ENCODE measurements at places on chromosomes 1 and 21.

DNA sequence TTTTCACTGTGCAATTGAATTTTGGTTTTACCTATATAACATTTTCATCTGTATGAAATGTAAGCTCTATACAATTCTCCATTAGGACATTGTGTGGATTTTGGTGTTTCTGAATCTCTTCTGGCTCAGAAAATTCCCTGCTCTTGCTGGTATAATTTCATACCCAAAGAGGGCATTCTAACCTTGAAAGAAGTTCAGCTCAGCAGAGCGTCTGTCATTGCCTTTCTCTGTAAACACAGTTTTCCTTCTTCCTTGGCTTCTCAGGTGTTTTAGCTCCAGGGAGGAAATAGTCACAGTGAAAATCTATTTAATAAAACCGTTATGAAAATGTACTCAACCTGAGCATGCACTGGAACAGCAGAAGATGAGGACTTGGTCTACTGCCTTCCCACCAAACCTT is 16.0 kb downstream of the DISC1 start:
- DNase-seq = no peak

DNA sequence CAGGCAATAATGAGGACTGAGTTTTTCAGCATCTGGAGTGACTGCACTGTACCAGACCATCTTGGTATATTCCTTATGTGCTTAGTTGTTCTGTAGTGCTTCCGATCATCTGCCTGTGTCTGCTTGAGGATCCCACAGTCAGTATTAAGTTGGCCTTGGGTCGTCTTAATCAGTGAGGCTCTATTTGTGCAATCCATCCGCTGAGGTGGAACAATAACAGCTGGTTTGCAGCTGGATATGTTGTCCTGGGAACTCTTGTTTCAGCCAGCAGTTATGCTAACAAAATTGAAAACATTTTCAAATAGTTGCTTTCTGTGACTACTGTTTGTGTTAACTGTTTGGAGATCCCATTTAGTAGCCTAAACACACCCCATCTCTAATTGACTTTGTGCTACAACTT is 73.7 kb downstream of the LAMC1 start:
- DNase-seq = peak; percentile 92

DNA sequence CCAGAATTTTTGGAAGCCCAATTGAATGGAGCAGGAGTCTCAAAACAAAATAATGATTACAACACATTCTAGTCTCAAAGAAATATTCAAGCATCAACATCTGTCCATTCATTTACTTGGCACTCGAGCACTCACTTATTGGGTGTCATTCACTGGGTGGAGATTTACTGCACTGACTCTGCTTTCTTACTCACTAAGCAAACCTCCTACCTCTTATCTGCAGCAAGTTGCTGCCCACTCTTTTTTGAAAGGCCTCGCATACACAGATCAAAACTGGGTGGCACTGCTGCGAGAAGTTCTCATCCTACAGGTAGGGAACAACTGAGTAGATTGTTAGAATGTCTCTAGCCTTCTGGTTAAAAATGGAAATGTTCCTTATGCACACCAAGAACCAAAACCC is 18.0 kb downstream of the RHBDL2 start:
- DNase-seq = no peak

DNA sequence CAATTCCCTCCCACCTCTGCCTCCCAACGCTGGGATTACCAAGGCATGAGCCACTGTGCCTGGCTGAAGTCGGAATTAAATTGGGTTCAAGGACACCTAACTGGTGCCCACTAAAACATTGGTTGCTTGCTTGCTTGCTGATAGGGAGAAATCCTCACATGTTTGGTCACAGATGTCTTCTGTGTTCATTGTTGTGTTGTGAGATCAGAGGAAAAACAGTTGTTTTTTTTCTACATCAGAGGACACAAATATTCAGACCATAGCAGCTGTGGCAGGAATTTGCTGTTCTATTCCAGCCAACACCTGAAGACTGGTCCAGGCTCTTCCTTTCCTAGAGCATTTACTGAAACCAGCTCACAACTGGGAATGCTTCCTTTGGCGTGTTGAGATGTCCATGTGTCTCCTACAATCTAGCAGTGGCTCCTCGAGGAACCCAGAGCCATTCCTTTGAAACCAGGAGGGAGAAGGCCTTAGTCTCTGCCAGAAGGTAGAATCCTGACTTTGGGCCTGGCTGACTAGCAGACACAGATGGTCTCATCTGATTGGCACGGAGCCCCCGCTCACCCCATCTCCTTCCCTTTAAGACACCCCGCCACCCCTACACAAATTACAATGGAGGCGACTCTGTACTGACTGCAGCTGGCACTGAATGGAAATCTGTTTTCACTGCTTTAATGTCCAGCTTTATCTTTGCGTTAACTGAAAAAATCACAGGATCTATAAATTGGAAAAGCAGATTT is 24.3 kb upstream of the TRIM17 start:
- DNase-seq = no peak

DNA sequence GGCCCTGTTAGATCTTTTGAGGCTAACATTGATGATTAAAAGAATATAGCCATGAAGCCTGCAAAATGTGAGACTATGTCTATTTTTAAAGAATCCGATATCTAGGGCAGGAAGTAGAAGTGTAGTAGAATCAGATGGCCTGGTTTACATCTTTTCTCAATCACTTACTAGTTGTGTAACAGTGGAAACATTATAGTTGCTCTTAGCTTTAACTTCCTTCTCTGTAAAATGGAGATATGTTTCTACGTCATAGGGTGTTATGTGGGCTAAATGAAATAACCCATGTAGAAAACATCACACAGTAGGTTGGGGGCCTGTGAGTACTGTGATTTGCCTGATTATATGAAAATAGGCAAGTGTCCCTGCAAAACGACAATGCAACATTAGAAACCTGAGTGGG is 4.4 kb upstream of the IGFN1 start:
- no peak for DNase-seq

GRCh38 chr1:53934170-53934765 is 11.2 kb downstream of the IFT25 start:
- DNase-seq = no peak

- no peak for DNase-seq
Measured at GRCh38 chr1:116694524-116694923, 27.0 kb upstream of the IGSF3 start.

GRCh38 chr1:178645157-178645807 is 79.8 kb upstream of the RALGPS2 start:
- no peak for DNase-seq

DNA sequence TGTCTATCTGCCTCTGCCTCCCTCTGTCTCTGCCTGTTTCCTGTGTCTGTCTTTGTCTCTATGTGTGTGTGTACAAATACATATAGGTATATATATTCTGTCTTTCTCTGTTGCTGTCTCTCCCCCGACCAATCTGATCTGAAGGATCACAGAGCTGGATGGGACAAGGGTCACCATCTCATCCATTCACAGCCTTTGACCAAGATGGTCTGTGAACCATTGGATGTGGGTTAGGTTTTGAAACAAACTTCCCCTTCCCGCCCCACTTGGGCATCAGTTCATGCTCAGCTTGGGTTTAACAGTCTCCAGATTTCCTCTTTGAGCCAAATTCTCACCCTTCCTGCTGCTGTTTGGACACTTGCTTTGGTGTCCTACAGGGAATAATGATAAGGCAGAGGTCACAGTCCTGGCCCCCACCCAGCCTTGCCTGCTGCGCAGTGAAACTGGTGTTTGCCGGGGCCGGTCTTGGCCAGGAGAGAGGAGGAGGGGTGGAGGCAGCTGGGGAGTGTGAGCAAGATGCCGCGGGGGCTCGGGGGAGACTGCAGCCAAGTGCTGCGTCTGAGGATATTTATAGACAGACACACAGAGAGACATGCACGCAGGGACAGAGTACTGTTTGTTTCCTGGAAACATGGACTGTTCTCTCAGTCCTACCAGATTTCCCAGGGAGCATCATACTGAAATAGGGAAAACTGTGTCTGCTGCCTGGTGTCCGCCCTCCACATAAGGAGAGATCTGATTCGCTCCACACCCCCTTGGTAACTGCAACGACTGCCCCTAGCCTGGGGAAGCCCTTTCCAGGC is 27.0 kb upstream of the BTG2 start:
- DNase-seq = peak; percentile 59

GRCh38 chr21:42097274-42097673 is 26.2 kb downstream of the UMODL1 start:
- DNase-seq = no peak

GRCh38 chr1:1348420-1349255 is 580 bp downstream of the DVL1 start:
- no peak for DNase-seq

DNA sequence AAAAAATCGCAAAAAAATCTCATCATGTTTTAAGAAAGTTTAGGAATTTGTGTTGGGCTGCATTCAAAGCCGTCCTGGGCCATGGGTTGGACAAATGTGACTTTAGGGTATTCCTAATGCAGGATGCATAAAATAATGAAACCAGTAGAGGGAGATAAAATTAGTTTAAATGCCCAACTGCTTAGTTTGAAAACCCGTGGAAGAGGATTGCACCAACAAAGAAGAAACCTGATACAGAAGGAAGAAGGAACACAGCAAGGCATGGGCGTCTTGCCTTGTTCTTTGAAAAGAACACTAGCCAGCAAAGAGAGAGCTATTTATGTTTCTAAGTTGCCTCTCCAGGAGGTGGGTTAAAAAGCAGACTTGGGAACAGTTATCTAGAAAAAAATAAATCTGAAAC is 37.9 kb downstream of the WDR3 start:
- peak; percentile 15 for DNase-seq

DNA sequence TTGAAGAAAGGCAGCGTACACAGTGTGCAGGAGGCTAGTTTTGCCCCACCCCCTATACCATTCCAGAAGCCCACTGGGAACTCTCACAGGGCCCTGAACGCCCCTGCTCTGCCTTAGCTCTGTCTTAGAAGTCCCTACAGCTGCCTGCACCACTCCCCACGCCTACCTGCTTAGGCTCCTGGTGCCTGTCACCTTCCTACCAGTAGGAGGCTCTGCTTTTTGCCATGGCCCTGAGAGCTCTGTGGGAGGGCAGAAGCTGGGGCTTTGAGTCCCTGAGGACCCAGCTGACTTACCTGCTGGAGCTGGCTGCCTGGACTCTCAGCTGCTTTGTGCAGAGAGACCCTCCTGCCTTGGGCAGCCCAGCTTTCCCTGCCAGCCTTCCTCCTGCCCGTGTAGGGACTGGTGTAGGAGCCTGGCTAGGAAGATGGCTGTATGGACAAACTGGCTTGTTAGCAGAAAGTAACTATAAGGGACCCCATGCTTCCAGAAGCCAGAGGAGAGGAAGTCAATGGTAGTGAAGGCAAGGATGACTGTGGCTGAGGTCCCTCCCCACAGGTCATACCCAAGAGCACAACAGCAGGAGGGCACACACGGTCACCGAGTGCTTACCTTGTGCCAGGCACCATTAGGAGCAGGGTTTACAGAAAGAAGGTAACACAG is 9.8 kb upstream of the CELSR2 start:
- no peak for DNase-seq

GRCh38 chr1:78493451-78493850 is 2.7 kb downstream of the PTGFR start:
- DNase-seq = no peak

GRCh38 chr1:28111157-28111556 is 22.7 kb upstream of the EYA3 start:
- DNase-seq = no peak

- DNase-seq = no peak
Measured at GRCh38 chr21:20030390-20030789, 967.8 kb upstream of the NCAM2 start.

DNA sequence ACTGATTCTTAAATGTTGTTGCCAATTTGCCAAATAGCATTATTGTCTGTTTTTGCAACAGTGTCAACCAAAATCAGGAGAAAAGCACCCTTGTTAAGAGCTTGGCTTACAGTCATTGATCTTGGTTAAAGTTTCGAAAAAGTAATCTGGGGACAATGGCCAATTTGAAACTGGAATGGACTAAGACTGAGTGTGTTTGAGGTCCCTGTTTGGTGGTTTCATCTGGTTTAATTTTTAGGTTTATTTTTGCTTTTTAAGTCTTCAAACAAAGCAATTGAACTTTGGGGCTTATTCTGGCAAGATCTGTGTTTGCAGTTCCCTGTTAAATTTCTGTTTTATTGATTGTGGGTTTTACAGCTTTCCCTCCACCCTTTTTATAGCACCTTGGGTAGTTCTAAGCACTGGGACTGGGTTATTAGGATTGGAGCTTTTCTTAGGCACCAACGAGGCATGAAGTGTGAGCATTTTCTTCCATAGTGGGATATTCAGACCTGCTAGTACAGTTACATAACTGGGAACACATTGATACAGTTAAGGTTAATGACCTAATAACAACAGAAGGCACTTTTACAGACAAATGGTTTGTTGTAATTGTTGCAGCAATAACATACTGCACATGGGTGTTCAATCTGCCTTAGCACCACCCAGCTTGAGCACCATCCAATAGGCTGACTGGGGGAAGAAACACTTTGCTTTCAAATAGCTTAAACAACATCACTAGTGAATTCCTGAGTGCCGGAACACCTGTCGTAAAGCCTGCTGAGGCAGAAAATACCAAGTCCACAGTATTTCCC is 40.6 kb upstream of the MAP10 start:
- no peak for DNase-seq

- no peak for DNase-seq
Measured at GRCh38 chr1:8572106-8572505, 245.3 kb downstream of the RERE start.

DNA sequence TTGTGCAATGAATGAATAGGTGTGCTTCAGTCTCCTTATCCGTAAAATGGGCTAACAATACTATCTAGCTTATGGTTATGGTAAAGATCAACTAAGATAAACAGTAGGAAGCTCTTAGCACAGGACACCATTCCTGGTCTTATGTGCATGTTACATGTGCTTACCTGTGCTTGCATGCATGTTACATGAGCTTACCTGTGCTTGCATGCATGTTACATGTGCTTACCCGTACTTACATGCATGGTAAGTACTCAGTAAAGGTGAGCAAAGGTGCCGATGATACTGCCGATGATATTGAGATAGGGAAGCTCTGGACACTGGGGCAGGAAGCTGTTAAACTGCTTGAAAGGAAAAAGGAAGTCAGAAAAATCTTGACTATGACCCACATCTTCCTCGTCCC is 211.0 kb upstream of the USP24 start:
- no peak for DNase-seq

GRCh38 chr1:39732730-39733129 is 6.0 kb upstream of the PPIE start:
- no peak for DNase-seq

DNA sequence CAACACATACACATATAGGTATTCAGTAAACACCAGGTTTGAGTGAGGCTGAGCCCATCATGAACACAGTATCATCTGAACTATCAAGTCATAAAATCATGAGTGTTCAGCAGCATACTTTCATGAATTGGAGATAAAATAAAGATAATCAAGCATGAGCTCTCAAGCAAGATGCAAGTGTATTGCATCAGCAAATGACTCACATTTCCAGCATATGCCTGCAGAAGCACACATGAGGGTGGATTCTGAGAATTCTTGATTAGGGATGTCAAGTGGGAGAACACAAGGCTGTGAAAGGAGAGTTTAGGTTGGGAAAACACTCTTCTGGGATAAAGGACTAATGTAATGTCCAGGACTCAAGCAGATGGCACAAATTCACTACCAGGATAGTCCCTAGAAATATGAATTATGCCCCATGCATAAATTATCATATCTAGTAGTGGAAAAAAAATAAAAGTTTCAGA is 299.2 kb downstream of the SRGAP2C start:
- DNase-seq = peak; percentile 59
